ENCODE measurements at places on chromosomes 16 and 17.
A peak's percentile ranks its signal among the peaks of the same experiment; 100 is the strongest.

DNA sequence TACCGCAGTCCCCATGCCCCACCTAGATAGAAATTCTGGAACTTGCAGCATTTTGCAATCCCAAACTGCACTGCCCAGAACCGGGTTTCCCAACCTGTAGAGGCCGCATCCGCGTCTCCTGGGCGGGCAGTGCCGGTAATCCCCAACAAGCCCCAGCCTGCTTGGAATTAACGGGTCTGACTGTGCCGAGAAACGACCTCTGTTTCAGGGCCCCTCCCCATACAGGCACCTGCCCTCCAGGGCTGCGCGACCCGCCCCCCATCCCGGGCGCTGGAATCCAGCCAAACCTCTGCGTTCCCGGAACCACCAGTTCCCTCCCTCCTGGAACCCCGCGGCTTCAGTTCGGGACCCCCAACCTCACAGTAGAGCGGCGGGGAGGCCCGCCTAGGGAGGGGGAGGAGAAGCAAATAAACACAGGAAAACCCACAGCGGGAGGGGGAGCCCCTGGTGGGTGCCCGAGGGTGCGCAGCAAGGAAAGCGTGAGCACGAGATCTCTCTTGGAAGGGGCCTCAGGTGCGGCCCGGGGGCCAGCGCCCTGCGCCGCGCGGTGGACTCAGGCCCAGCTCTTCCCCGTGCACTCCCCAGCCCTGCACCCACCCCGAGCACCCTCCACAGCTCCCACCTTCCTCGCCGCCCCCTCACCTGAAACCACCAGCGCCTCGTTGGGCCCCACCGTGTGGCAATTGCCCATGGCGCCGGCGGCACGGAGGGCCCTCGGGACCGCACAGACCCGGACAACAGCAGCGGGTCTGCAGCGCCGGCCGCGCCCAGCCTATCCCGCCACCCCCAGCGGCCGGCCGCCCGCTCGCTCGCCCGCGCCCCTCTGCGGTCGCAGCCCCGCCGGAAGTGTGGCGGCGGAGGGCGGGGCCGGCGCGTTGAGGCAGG, at the start of gene FLOT2:
Gene FLOT2 (minus strand): TSS at position 850 of the 885 bp plus-strand sequence. CDS start 159 bp downstream, at position 691.
- peak; percentile 55 for DNase-seq

DNA sequence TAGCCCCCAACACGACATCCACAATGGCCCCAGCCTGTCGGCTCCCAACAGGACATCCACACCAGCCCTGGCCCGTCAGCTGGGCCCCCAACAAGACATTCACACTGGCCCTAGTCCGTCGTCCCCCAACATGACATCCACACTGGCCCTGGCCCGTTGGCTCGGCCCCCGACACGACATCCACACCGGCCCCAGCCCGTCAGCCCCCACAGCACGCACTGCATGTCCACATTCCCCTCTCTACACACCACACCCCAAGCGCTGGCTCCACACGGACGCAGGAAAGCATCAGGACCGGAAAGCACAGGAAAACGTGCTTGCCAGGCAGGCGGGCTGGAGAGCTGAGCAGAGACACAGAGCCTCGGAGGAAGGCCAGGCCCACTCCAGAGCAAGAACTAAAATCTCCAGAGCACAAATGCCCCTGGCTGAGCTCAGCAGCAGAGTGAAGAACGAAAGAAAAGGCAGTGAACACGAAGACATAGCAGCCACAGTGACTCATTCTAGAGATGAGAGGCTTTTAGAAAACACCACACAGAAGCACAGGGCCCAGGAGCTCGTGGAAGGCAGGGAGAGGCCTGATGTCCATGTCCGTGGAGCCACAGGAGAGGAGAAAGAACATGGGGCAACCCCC, 50.6 kb downstream of the LMF1 start:
- DNase-seq, result no peak

DNA sequence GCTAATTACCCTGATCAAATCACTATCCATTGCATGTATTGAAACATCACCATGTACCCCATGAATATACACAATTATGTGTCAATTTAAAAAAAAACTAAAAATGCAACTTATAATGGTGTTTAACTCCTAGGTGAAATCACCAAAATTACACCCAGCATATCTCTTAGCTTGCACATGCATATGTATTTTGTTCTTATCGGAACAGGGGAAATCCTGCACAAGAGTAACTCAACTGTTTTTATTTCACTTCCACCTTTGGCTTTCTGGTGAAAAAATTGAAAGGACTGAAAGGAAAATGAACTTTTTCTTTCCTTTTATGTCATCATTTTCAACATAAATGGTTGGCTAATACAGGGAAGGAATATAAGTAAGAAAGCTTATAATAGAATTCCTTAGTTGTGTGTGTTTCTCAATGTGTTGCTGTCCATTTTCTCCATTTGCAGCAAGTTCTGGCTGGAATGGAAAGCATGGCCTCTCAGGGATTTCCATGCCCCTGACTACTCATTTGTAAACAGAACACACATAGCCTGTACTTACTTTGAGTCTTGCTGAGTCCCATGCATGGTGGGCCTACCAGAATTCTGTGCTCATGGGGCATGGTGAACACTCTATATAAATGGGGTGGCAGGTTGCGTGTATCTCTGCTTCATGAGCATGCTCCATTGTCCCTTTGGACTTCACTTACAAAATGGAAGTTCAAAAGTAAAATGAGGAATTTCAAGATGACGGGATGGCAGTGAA, 462.0 kb downstream of the HS3ST3B1 start:
- DNase-seq, result no peak

DNA sequence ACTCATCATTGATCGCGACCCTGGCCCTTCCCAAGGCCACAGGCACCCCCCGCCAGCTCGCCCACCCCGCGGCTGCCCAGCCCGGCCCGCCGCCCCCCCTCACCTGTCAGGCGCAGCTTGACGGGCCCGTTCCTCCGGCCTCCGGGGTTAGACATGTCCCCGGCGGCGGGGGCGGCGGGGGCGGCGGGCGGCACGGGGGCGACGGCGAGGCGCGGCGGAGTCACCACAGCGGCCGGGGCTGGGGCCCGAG, 456 bp downstream of the SMURF2 start:
- no peak for DNase-seq

DNA sequence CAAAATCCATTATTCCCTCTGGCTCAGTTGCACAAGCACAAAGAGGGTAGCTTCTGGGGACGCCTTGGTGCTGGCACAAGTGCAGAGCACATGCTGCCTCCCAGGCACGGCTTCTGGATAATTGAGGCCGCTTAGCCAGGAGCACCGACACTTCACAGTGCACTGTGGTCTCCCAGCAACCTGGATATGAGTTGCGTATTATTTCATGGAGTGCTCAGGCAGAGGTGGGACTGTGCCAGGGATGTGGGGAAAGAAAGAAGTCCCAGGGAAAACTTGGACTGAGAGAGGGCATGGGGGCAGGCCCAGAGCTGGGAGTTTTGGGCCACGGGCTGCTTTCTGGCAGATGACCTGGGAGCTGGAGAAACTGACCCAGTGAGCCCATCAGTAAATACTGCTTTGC, 37.5 kb downstream of the MPRIP start:
- DNase-seq, result no peak

GRCh38 chr17:31321966-31322365, 544 bp upstream of the EVI2A start:
- no peak for DNase-seq

DNA sequence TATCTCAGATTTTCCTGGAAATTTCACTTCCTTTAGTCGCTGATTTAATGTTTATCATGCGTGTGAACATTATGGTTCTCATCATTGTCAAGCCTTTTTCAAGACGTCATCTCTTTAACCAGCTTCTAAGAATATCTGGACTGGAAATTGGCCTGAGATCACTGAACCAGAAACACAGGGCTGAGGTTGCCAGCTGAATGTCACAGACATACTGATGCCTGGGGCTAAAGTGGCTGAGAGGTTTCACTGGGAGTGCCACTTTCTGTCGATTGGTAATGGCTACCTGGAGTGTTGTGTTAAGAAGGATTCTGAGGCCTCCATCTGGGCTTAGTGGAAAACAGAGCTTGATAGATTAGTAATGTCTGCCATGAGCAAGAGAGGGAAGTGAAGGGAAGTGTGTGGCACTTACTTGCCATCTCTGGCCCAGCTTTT, 54.2 kb downstream of the CRISPLD2 start:
- no peak for DNase-seq

DNA sequence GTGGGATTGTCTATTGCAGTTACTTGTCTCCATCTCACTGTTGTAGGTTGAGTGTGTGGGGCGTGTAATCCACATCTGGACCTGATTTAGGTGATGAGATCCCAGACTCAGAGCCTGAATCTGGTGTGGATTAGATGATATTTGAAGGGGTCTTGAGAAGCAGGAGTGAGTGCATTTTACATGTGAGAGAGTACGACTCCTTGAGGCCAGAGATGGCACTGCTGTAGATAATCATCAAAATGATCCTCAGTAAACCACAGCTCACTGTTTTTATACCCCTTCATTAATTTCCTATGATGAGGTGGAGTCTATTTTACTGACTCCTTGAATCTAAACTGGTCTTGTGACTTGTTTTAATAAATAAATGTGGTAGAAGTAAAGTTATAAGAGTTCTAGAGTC, 732.5 kb downstream of the KCNJ2 start:
- DNase-seq, result no peak

DNA sequence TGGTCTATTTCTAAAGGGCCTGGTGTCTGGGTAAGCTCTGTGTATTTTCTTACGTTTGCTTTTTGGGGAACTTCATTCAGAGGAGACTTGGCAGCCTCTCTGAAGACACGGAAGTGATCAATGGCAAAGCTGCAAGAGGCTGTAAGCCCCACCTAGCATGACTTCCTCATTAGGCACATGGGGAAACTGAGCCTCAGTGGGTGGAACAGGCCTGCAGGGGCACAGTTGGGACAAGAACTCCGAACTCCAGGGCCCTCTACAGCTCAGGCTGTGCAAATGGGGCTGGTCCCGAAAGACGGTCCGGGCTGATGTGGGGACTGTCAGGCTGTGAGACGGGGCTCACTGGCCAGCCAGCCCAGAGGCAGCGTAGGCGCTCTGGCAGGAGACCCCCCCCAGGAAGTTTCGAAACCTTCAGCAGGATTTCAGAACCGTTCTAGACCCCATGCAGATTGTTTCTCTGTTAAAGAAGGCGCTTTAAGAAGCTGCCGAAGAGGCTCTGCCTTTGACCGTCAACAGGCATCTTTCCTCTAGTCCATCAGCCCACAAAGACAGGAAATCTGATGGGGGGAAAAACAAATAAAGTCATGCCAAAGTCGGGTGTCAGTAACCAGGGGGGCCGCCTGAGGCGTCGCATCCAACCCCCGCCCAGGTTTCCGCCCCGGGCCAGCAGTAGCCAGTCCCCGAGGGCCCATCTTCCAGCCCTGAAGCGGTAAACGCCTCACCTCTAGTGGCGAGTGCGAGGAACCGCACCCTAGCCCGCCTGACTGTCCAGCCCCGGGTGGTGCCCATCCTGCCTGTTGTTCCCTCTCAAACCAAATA, 79.8 kb upstream of the TBC1D3K start:
- DNase-seq, result peak; percentile 70

- DNase-seq, result no peak
Observed at GRCh38 chr17:56206351-56206750, 53.1 kb downstream of the ANKFN1 start.

DNA sequence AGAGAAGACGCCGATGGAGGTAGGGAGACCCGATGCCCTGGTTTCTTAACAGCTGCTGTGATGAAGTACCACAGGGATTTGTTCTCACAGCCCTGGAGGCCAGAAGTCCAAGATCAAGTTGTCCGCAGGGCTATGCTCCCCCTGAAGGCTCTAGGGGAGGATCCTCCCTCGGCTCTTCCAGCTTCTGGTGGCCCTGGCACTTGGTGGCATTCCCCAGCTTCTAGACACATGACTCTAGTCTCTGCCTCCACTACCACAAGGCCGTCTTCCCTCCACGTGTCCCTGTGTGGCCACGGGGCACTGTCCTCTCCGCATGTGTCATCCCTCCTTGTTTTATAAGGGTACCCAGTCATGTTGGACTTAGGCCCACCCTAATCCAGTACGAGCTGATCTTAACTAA, 375.2 kb downstream of the SLC39A11 start:
- DNase-seq, result no peak

GRCh38 chr17:65208717-65209116, 71.5 kb downstream of the RGS9 start:
- DNase-seq, result no peak

DNA sequence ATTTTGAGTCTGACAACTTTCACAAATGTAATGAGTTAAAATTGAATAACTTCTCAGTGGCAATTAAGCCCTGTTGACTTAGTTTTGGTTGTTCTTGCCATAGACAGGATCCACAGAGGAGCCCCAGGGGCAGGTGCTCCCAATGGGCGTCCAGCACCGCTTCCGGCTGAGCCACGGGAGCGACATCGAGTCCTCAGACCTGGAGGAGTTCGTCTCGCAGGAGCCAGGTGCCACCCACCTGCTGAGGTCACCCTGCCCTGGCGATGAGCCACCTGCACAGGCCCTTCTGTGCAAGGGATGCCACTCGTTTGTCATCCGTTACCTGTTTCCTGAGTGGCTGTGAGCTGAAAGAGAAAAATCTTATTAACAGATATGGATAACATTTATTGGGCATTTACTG, 10.7 kb downstream of the CCDC40 start:
- DNase-seq, result no peak

GRCh38 chr17:78407387-78408000, 29.0 kb downstream of the PGS1 start:
- DNase-seq, result no peak

DNA sequence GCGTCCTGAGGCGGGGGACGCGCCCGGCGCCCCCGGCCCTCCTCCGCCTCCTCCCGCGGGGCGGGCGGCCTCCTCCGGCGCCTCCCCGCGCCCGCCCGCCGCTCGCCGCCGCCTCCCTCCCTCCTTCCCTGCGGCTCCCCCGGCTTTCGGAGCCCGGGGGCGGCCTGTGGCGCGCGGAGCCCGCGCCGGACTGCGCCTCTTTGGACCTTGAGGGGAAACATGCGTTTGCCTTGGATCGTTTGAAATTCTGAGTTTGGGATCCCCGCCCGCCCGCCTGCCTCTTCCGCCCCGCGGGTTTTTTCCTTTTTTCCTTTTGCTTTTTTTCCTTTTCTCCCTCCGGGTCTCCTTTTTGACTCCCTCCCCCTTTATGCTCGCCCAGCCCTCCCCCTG, 390 bp downstream of the ZNRF1 start:
- DNase-seq, result no peak

DNA sequence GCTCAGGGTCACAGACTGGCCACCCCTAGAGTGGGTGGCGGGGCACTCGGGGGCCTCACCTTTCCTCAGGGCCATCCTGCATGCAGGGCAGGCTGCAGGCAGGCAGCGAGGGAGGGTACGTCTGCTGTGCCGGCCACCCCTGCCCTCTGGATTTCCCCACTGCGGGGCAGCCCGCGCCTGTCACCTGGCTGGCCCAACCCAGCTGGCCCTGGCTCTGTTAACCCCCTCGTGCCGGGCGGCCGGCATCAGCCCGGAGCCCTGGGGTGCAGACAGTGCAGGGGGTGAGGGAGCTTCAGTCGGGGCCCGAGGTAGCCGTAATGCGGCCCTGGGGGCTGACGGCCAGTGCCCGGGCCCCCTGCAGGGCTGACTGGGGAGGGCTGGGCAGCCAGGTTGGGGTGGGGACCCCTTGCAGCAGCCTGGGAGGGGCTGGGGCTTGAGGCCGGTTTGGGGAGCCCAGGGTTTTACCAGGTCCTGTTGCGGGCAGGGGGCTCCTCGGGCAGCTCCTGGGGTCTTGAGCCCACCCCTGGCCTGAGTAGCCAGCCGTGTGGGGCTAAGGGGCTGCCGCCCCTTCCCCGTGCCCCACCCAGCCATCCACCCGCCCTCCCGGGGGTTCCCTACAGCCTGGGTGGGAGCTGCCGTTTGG, at the start of gene IGFALS:
Gene IGFALS (minus strand): TSS at position 128 of the 643 bp plus-strand sequence. CDS start 53 bp downstream, at position 75.
- DNase-seq, result no peak

- DNase-seq, result no peak
Observed at GRCh38 chr17:68400404-68400735, 56.9 kb downstream of the WIPI1 start.
